ENCODE measurements at places on chromosomes 12 and 14. TPM values are rescaled to one million over a fixed set of nuclear protein-coding genes. Genes with fewer than 3 reads are reported as not detected.

NAP1L1 gene
- total RNA-seq: 171 TPM

STYK1 gene
- total RNA-seq: 4.9 TPM

OR4E1 gene
- total RNA-seq: not detected

DPPA3 gene
- total RNA-seq: not detected

SSPN gene
- total RNA-seq: 17.4 TPM

ARHGEF25 gene
- 37.0 TPM for total RNA-seq

HSPA2 gene
- 29.2 TPM for total RNA-seq

KCNC2 gene
- total RNA-seq: not detected

PYGL gene
- total RNA-seq: 152 TPM

TESPA1 gene
- total RNA-seq: not detected

TAS2R46 gene
- 6.8 TPM for total RNA-seq

SOCS2 gene
- total RNA-seq: 72.0 TPM

RILPL2 gene
- total RNA-seq: 3.9 TPM

GLIPR1L1 gene
- not detected for total RNA-seq

KIAA0586 gene
- total RNA-seq: 17.0 TPM

CDCA4 gene
- total RNA-seq: 12.8 TPM
